ENCODE measurements at places on chromosomes 16 and 17.

DNA sequence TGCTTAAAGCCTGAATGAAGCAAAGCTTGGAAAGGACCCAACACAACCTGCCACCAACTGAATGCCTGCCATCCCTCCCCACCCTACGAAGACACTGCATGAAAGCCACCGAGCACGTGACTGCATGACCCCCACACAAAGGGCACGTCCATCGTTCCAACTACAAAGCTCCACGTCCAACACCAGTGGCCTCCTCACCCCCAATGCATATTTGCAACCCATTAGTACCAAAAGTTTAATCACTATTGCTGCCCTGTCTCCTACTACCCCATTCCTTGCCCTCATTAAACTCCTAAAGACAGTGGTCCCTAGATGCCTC, 43.4 kb downstream of the ANKRD11 start:
- DNase-seq = no peak

DNA sequence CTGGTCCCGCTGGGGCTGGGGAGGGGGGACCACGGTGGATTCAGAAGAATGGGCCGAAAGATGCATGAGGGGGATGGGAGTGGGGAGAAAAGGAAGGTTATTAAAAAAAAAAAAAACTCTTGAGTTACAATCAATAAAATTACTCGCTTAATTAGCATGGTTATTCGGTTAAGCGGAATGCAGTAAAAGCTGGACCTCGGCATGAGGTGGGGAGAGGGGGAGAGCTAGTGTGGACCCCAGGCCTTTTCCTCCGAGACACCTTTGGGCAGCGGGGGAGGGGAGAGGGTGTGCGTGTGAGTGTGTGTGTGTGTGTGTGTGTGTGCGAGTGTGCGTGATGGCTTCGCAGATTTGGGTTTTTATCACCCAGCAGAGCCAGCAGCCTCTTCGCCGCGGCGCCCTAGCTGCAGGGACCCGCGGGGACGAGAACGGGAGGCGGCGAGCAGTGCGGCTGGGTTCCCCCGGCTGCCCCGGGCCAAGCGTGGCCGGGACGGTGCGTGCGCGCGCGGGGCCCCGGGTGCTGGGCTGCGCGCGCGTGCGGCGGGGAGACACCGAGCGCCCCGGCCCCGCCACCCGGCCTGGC, 3.7 kb downstream of the BAHCC1 start:
- DNase-seq = no peak

- DNase-seq = no peak
Observed at GRCh38 chr17:63078707-63079106, 112.7 kb downstream of the TANC2 start.

DNA sequence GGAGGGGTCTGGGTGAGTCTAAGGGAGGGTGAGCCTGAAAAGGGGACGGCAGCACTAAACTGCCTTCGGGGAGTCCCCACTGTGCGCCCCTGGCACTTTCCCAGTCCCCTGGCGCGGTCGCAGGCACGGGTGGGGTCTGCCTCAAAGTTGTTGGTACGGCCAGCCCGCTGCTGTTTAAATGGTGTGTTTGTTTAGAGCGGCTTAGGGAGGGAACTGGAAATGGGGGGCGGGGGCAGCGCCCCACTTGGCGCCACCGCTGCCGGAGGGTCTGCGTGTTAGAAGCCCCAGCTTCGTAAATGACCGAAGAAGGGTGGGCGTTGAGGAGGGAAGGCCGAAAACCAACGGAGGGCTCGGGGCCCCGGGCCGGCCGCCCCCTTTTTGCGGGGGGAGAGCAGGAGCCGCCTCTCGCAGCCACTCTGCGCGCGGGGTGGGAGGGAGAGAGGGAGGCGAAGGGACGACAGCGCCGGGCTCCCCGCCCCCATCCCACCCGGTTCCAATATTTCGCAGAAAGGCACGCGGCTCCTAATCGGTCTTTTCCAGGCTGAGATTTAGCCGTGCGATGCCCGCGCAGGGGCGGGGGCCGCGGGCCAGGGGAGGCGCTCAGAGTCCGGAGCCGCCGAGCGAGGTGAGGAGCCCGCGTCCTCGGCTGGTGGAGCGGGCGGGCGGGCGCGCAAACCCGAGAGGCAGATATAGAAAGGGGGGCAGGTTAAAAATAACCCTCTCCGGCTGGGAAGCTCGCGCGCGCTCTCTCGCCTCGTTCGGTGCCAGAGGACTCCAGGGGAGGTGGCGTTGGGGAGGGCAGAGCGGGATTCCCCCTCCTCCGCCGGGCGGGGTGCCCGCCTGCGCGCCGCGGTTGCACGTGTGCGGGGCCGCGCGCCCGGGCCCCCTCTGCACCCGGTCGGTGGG, 54.9 kb downstream of the SREBF1 start:
- DNase-seq = no peak

GRCh38 chr17:795276-795675, 13.1 kb downstream of the MRM3 start:
- DNase-seq = no peak

GRCh38 chr17:75414488-75414887, 9.0 kb upstream of the GRB2 start:
- no peak for DNase-seq

DNA sequence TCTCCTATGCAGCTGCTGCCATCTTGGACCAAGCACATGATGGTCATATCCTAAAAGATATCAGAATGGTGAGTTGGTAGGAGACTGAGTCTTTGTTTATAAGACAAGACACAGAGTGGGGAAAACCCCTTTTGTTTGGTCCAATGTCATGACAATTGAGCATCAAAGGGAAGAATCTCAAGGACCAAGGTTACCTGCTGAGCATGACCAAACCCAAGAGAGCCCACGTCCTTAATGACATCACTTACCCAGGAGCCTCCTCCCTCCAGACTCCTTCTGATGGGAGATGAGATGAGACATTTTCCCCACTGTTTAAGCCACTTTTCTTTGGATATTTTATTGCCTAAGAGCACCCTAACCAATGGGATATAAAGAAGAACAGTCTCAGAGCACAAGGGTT, 478.1 kb downstream of the NPIPA7 start:
- no peak for DNase-seq

- no peak for DNase-seq
Observed at GRCh38 chr17:65305116-65305515, 167.9 kb downstream of the RGS9 start.

- DNase-seq = no peak
Observed at GRCh38 chr17:76276461-76277299, 11.5 kb downstream of the UBALD2 start.

- no peak for DNase-seq
Observed at GRCh38 chr16:77302249-77302648, 103.0 kb downstream of the SYCE1L start.

GRCh38 chr17:2962729-2963128, 100.7 kb downstream of the OR1D5 start:
- DNase-seq = no peak

GRCh38 chr16:28494121-28494851, at the start of gene APOBR:
Gene APOBR (plus strand): TSS chr16:28494643. CDS start chr16:28494682, 39 bp downstream.
- DNase-seq = no peak

GRCh38 chr16:56424791-56425438, 430 bp downstream of the AMFR start:
- no peak for DNase-seq

DNA sequence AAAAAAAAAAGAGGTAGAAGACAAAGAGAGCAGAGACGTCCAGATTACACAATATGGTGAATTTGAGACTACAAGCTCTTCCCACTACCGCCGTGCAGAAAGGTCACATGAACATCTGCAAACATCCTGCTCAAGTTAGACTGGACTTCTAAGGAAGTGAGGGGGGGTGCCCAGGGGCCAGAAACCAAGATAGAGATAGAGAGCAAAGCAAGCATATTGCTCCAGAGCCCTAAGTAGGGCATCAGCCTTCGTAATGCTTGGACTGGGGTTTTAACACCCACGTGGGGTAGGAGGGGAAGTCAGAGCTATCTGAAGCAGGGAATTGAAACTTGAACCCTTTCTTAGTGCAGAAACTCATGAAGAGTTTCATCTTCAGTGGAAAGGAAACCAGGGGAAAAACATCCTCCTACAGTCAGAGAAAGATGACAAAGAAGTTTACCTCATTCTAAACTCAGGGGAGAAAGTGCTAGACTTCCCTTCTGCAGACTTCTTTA, 8.7 kb downstream of the CLEC19A start:
- DNase-seq = no peak

DNA sequence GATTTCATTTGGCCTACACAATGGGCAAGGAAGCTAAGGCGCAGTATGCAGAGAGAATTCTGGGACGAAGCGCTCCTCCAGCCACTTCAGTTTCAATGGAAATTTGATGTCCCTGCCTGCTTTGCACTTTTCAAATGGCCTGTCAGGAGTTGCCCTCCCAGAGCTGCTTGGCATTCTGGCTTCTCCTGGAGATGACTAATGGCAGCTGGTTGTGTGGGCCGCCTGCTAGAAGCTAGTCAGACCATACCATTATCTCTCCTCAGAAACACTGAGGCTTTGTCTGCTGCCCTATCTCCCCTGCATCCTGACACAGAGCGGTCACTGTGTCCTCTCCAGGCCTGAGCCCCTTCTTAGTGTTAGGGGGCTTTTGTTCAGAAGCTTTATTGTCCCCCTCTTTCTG, 180.1 kb downstream of the SPECC1 start:
- DNase-seq = no peak

GRCh38 chr17:5283571-5284315, 1.7 kb downstream of the RABEP1 start:
- DNase-seq = no peak

DNA sequence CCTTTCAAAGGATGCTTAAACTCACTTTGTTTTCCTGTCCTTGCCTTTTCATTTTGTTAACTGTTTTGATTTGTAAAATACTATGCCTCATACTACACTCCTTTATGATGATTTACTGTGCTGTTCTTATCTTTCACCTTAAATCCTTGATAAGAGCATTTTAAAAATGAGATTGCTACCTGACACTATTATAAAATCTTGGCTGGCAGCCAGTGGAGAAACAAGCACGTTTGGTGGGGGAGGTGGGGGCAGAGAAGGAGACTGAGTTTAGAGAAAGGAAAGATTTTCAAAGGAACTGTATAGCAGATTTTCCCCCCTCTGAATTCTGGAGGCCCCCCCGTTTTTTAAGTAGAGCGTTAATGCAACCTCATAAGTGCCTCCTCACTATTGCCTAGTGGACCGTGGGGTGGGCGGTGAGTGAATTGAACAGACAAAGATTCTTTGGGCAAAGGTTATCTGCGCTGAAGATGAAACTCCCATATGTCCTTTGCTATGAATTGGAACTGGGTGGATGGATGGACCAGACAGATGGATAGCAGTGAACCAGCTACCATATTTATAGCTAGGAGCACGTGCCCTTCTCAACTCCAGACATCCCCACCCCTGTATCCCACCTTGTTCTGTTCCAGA, 200.2 kb downstream of the CCDC182 start:
- no peak for DNase-seq

- no peak for DNase-seq
Observed at GRCh38 chr17:14755002-14755401, 454.1 kb downstream of the HS3ST3B1 start.

DNA sequence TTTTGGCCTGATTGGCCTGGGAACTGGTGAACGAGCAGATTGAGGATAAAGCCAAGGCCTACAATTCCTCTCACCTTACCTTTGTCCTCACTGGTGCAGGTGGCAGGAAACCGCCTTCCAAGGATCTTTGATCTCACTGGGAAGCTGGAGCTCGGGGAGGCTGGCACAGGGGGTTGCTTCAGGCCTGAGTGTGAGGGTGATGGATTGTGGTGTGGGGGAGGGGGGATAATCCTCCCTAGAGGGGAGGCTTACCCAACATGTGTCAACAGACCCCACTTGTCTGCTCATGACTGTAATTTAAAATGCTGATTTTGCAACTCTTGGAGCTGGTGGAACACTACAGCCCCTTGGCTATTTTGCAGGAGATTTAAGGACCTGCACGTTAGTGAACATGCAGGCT, 4.5 kb upstream of the RMI2 start:
- DNase-seq = no peak

- no peak for DNase-seq
Observed at GRCh38 chr17:77185137-77185536, 44.4 kb downstream of the SEC14L1 start.

All from AG04449 (cell line).